ENCODE measurements at places on chromosomes 3 and 15.
A peak's percentile ranks its signal among the peaks of the same experiment; 100 is the strongest.

DNA sequence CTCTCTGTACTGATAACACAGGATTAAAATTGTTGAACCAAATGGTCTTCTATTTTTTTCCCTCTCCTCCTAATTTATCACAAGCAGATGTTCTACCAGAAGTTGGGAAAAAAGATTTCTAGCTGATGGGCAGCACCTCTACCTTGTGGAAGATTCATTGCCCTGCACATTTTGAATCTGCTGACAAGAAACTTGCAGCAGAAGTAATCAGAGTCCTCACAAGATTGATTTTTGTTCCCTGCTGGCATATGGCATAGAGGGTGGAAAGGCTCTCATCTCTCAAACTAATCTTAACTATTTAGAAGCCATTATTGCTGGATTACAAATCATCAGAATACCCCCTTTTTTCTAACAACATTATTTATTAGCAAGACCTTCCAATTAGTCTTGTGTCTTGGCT lies 148.9 kb upstream of the MEIS2 start:
- no peak for DNase-seq

GRCh38 chr3:46491089-46492070 lies 6.4 kb upstream of the RTP3 start:
- no peak for DNase-seq

DNA sequence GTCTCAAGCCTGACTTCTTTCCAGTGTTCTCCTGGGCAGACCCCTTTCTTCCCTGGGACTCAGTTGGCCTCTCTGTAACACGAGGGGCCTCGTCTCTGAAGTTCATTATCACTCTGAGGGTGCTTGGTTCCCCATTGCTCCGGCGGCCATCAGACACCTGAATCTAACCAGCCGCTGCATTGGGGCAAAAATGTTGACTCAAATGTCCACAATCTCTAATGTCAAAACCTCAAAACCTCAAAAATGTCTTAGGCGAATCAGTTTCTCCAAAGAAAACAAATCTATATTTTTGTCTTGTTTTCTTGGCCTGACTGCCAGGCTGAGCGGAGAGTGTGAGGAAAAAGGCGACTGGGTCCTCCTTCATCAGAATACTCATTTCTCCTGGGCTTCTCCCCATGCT lies 220.7 kb downstream of the VPS13C start:
- DNase-seq, result peak; percentile 60

DNA sequence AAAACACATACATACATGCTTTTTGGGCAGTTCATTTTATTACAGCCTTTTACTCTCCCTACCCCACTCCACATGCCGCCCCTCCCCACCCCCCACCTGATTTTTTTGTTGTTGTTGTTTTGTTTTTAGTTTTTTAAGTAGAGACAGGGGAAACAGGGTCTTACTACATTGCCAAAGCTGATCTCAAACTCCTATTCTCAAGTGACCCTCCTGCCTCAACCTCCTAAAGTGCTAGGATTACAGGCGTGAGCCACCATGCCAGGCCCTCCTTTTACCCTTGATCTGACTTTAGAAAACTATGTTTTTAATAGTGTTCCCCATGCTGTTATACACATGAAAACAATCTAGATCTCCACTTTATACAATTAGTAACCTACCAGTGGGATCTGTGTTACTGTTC lies 14.8 kb downstream of the PDE12 start:
- DNase-seq, result no peak

DNA sequence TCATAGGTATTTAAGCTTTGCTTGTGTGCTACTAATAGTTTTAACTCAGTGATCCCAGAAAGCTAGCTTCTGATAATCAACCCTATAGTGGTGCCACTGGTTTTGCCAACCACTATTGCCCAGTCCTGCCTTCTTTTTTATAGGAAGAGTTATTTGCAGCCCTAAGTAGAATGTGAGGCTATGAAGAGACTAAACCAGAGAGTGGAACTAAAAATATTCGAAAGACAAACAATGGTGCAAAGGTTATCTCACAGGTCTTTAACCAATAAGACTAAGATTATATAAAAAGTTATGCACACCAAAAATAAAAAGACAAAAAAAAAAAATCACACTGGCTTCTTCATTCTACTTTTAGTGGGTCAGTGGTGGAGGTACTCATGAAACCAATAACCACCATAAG lies 85.6 kb downstream of the NBEAL2 start:
- no peak for DNase-seq

All from MM.1S (cell line).